ENCODE measurements at places on chromosomes 2 and 18. TPM values are rescaled to one million over a fixed set of nuclear protein-coding genes. Genes with fewer than 3 reads are reported as not detected.

Gene ZNF521
- not detected for polyA plus RNA-seq

Gene SOCS6
- 0.52 TPM for polyA plus RNA-seq

Gene SCN7A
- polyA plus RNA-seq: not detected

Gene OTX1
- polyA plus RNA-seq: not detected

Gene GAD1
- polyA plus RNA-seq: not detected

Gene CFAP210
- polyA plus RNA-seq: not detected

Gene PROKR1
- polyA plus RNA-seq: not detected

Gene AFF3
- polyA plus RNA-seq: 4.0 TPM

Gene KDSR
- 62.4 TPM for polyA plus RNA-seq

Gene NT5DC4
- polyA plus RNA-seq: not detected

Gene ERICH2
- polyA plus RNA-seq: not detected

Gene ACMSD
- not detected for polyA plus RNA-seq

Gene KIF5C
- 0.92 TPM for polyA plus RNA-seq

Gene TBC1D8
- 0.37 TPM for polyA plus RNA-seq

Gene HOXD10
- polyA plus RNA-seq: not detected

Gene EMX1
- polyA plus RNA-seq: not detected

Gene RNF125
- polyA plus RNA-seq: 64.7 TPM

Gene LANCL1
- 20.5 TPM for polyA plus RNA-seq

Gene EIF2B4
- polyA plus RNA-seq: 42.2 TPM

Gene FOXI3
- polyA plus RNA-seq: not detected

Gene ANTXR1
- polyA plus RNA-seq: not detected

Gene SEPTIN10
- 4.2 TPM for polyA plus RNA-seq

Gene L3MBTL4
- 0.49 TPM for polyA plus RNA-seq

Gene SYT4
- not detected for polyA plus RNA-seq

Gene SCN2A
- not detected for polyA plus RNA-seq

Gene TLX2
- polyA plus RNA-seq: not detected

Gene ALK
- not detected for polyA plus RNA-seq

Gene C2orf80
- polyA plus RNA-seq: not detected

Gene FSIP2
- polyA plus RNA-seq: not detected

Gene VAMP8
- polyA plus RNA-seq: 347 TPM

Gene DNAH7
- polyA plus RNA-seq: not detected

Gene GAL3ST2
- not detected for polyA plus RNA-seq

Gene CD8B2
- polyA plus RNA-seq: not detected

Gene RNF152
- polyA plus RNA-seq: not detected

Gene LAMA3
- not detected for polyA plus RNA-seq

Gene CYP27C1
- not detected for polyA plus RNA-seq

Gene DNAJC5G
- not detected for polyA plus RNA-seq
